ENCODE measurements at places on chromosomes 4 and X. TPM values are rescaled to one million over a fixed set of nuclear protein-coding genes. Genes with fewer than 3 reads are reported as not detected.

Gene CYBB
- not detected for total RNA-seq

Gene RBM47
- total RNA-seq: 1.7 TPM

Gene NALF2
- 0.29 TPM for total RNA-seq

Gene KIAA1210
- not detected for total RNA-seq

Gene TRIM2
- 4.2 TPM for total RNA-seq

Gene MND1
- total RNA-seq: 51.3 TPM

Gene RBM46
- total RNA-seq: not detected

GRCh38 chr4:100016191-100016590 is 66.1 kb upstream of the H2AZ1 start:
- H3K27me3 ChIP-seq: no peaks in the 10 kb centered on the region
- no peak overlapping the region for H3K4me3 ChIP-seq
- no peak for DNase-seq
- peaks cover 10% of the 10 kb centered on the region for H3K4me1 ChIP-seq
- H3K27ac ChIP-seq: no peak overlapping the region
- no peaks in the 10 kb centered on the region for H3K36me3 ChIP-seq

- H3K4me1 ChIP-seq: peaks cover 6% of the 10 kb centered on the region
- no peak overlapping the region for H3K27ac ChIP-seq
- DNase-seq: no peak
- peak overlapping the region; percentile 43 for H3K4me3 ChIP-seq
- no peaks in the 10 kb centered on the region for H3K36me3 ChIP-seq
Observed at GRCh38 chrX:18668071-18668835, 3.7 kb downstream of the RS1 start.

DNA sequence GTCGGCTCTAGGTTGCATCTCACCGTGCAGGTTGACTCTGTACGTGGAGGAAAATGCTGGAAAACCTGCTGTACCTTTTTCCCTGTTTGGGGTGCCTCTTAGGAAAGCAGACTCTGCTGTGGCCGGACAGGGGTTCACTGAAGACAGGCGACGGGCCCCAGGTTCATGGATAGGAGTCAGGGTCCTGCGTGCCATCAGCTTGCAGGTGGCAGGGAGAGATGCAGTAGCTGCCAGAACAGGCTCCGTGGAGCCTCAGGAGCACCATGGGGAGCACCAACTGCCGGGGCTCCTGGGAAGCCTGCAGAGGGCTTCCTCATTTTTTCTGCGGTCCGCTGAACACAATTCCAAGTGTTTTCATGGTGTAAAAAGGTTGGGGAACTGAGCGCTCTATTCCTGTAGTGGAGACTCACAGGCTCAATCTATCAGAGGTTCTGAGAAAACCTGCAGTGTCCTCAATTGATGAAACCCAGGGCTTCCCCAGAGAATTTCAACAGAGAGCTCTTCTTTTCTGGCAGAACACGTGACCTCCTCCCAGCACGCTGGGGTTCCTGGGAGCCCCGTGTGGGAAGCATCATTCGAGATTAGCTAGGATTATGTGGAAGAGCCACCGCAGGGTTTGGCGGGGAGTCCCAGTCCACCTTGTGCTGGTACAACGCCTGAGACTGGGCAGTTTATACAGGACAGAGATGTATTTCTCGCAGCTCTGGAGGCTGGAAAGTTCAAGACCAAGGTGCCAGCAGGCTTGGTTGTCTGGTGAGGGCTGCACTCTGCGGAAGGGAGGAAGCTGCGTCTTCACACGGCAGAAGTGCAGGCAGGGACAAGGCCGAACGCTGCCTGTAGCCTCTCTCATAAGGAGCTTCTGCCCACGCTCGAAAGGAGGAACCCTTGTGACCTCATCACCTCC is 1.6 kb downstream of the HTRA3 start:
- no peaks in the 10 kb centered on the region for H3K36me3 ChIP-seq
- no peak overlapping the region for H3K4me3 ChIP-seq
- no peak overlapping the region for H3K27ac ChIP-seq
- DNase-seq: no peak

- DNase-seq: no peak
- no peak overlapping the region for H3K27ac ChIP-seq
- H3K27me3 ChIP-seq: peaks cover 15% of the 10 kb centered on the region
- no peak overlapping the region for H3K4me3 ChIP-seq
- no peaks in the 10 kb centered on the region for H3K36me3 ChIP-seq
Observed at GRCh38 chr4:1763550-1764080, 29.5 kb upstream of the FGFR3 start.

DNA sequence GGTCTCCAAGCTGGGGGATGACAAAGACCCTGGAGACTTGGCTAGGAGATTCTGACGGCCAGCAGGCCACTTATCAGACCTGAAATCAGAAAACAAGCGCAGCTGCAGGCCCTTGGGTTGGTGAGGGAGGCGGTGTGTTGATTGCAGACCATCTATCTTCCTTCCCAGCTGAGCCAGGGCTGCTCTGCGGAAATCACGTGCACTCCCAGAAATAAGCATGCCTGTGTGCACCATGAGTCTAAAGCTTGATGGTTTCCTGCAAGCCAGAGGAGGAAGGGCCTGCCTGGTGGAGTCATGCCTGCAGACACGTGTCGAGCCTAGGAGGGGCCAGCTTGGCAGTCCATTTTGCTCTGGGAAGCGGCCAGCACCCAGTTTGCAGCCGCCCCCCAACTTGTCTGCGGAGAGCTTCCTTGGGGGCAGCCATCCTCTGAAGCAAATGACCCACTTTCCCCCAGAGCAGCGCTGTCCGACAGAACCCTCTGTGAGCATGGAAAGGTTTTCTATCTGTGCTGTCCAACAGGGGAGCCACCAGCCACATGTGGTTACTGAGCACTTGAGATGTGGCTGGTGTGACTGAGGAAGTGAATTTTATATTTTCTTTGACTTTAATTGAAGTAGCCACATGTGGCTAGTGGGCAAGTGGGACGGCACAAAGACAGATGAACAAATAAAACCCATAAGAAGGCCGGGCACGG is 175.7 kb upstream of the BCOR start:
- peaks cover 5% of the 10 kb centered on the region for H3K4me1 ChIP-seq
- H3K36me3 ChIP-seq: no peaks in the 10 kb centered on the region
- no peaks in the 10 kb centered on the region for H3K27me3 ChIP-seq
- no peak overlapping the region for H3K27ac ChIP-seq

- no peak overlapping the region for H3K4me3 ChIP-seq
- no peak overlapping the region for H3K27ac ChIP-seq
- DNase-seq: no peak
Observed at GRCh38 chr4:126647756-126648397, 984.9 kb upstream of the INTU start.

GRCh38 chr4:4759232-4759631 is 100.2 kb upstream of the MSX1 start:
- H3K4me1 ChIP-seq: peaks cover 9% of the 10 kb centered on the region
- no peak for DNase-seq
- H3K4me3 ChIP-seq: no peak overlapping the region

GRCh38 chrX:358651-359143 is 28.0 kb downstream of the PPP2R3B start:
- peaks cover 68% of the 10 kb centered on the region for H3K36me3 ChIP-seq
- no peak overlapping the region for H3K4me3 ChIP-seq
- DNase-seq: no peak
- peak overlapping the region; percentile 98 for H3K27ac ChIP-seq
- H3K4me1 ChIP-seq: peaks cover 26% of the 10 kb centered on the region

DNA sequence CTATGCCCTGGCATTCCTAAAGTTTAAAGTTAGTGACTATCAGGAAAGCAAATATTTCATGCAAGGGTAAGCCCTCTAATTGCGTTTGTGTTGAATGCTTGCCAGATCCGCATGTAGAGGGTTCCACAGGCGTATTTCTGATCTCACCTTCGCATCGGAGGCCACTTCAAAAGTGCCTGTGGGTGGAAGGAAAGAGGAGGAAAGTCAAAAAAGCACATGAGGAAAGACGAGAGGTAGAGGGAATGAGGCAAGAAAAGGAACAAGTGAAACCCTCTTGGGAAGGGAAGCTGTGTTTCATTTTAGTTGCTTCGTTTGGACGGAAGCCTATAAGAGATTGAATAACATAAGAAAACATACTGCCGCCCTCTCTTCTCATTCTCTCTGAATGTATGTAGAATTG is 628.8 kb downstream of the SPRY1 start:
- H3K4me1 ChIP-seq: no peaks in the 10 kb centered on the region
- no peak for DNase-seq
- H3K4me3 ChIP-seq: no peak overlapping the region
- no peak overlapping the region for H3K27ac ChIP-seq
- H3K36me3 ChIP-seq: no peaks in the 10 kb centered on the region

DNA sequence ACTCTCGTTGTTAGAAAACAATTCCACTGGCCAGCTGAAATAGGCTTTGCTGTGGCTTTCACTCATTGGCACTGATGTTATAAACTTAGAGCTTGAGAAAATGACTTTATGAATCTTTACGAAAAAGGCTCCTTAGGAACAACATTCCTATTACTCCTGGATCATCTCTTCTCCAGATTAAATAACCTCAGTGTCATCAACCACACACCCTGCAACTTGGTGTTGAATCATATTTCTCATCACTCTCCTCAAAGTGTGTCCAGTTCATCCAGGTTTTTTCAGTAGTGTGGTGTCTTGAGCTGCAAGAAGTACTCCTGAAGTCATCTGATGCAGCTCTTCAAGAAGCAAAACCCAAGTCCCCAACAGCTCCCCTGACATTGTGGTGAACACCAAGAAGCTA is 28.1 kb upstream of the ANOS1 start:
- no peak for DNase-seq
- no peaks in the 10 kb centered on the region for H3K36me3 ChIP-seq
- no peak overlapping the region for H3K27ac ChIP-seq
- H3K4me3 ChIP-seq: no peak overlapping the region

- H3K27ac ChIP-seq: no peak overlapping the region
- H3K4me1 ChIP-seq: no peaks in the 10 kb centered on the region
- no peaks in the 10 kb centered on the region for H3K27me3 ChIP-seq
- no peak for DNase-seq
- H3K4me3 ChIP-seq: no peak overlapping the region
Observed at GRCh38 chr4:30930276-30930675, 210.1 kb downstream of the PCDH7 start.

- H3K4me3 ChIP-seq: no peak overlapping the region
- H3K36me3 ChIP-seq: no peaks in the 10 kb centered on the region
- H3K4me1 ChIP-seq: peaks cover 28% of the 10 kb centered on the region
Observed at GRCh38 chr4:101328063-101328602, 19.2 kb downstream of the PPP3CA start.

GRCh38 chr4:56791316-56791715 is 30.2 kb downstream of the SPINK2 start:
- H3K4me3 ChIP-seq: no peak overlapping the region
- H3K36me3 ChIP-seq: no peaks in the 10 kb centered on the region
- no peak overlapping the region for H3K27ac ChIP-seq
- no peak for DNase-seq
- H3K27me3 ChIP-seq: no peaks in the 10 kb centered on the region

DNA sequence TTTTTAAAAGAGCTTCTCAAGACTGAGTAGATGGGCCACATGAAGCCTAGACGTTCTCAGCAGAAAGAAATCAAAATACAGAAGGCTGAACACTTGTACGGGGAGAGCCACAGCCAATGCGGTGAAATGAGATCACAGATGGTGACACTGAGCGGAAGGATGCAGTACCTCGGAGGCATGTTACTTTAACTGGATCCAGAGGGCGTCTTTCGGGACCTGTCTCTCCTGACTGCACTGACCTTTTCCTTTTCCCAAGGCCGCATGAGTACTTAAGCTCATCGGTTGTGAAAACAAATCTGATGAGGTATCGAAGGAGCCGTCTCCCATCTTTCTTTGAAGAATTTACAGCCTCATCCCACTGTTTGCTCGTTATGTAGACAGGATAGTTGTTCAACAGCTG is 32.6 kb downstream of the BEND4 start:
- H3K4me3 ChIP-seq: no peak overlapping the region
- H3K27ac ChIP-seq: no peak overlapping the region

Data from activated naive CD4-positive, alpha-beta T cell treated with anti-CD3 and anti-CD28 coated beads for 36 hours (primary cell).